Vagina (tissue), 2 donors: ENCODE measurements at places on chromosomes 1 and 21. TPM values are rescaled to one million over a fixed set of nuclear protein-coding genes. Genes with fewer than 3 reads are reported as not detected.
A peak's percentile ranks its signal among the peaks of the same experiment; 100 is the strongest.

- H3K27me3 ChIP-seq = no peaks in the 10 kb centered on the region
- peaks cover 7% of the 10 kb centered on the region for H3K4me1 ChIP-seq
- H3K4me3 ChIP-seq = no peak overlapping the region
- peak overlapping the region; percentile 16 for H3K27ac ChIP-seq
- no peaks in the 10 kb centered on the region for H3K36me3 ChIP-seq
These were observed 33.7 kb downstream of the PSEN2 start for GRCh38 chr1:226903819-226904716.

- H3K27ac ChIP-seq = no peak overlapping the region
- H3K27me3 ChIP-seq = no peaks in the 10 kb centered on the region
- H3K4me3 ChIP-seq = no peak overlapping the region
- H3K36me3 ChIP-seq = no peaks in the 10 kb centered on the region
These were observed 17.4 kb upstream of the ACTRT2 start for GRCh38 chr1:3003941-3004270.

- no peak overlapping the region for H3K27ac ChIP-seq
- no peaks in the 10 kb centered on the region for H3K27me3 ChIP-seq
- no peak for DNase-seq
- H3K36me3 ChIP-seq = no peaks in the 10 kb centered on the region
- no peak overlapping the region for H3K4me3 ChIP-seq
- no peaks in the 10 kb centered on the region for H3K4me1 ChIP-seq
These were observed 44.1 kb downstream of the NGF start for GRCh38 chr1:115293899-115294298.

GRCh38 chr1:67346982-67347381 lies 39.3 kb downstream of the IL12RB2 start:
- H3K27ac ChIP-seq = no peak overlapping the region
- H3K36me3 ChIP-seq = no peaks in the 10 kb centered on the region
- H3K4me1 ChIP-seq = peaks cover 4% of the 10 kb centered on the region
- H3K27me3 ChIP-seq = no peaks in the 10 kb centered on the region

Gene C4BPA
- not detected for total RNA-seq

Gene LRRC8B
- total RNA-seq = 9.8 TPM
